ENCODE measurements at places on chromosomes 11 and 22. TPM values are rescaled to one million over a fixed set of nuclear protein-coding genes. Genes with fewer than 3 reads are reported as not detected.

MGAT3 gene
- total RNA-seq = not detected

LMNTD2 gene
- total RNA-seq = 1.4 TPM

MIOX gene
- not detected for total RNA-seq

ARRB1 gene
- 19.1 TPM for total RNA-seq
